ENCODE measurements at places on chromosomes 16 and 17. TPM values are rescaled to one million over a fixed set of nuclear protein-coding genes. Genes with fewer than 3 reads are reported as not detected.

Gene RDM1
- 7.9 TPM for total RNA-seq

Gene ALOX15B
- total RNA-seq: not detected

Gene CD7
- total RNA-seq: 285 TPM

Gene LRRC59
- total RNA-seq: 68.5 TPM

Gene SCGB1C2
- not detected for total RNA-seq

Gene KCNH6
- total RNA-seq: not detected

Gene DBNDD1
- 0.07 TPM for total RNA-seq

Gene KRTAP4-5
- not detected for total RNA-seq

Gene CDT1
- 119 TPM for total RNA-seq

Gene ERBB2
- total RNA-seq: 4.5 TPM

Data from activated CD4-positive, alpha-beta T cell treated with anti-CD3 and anti-CD28 coated beads, Interleukin-2, amount 10 ng/mL, durations not matched to agents 7 days and 5 days (primary cell).